Fibroblast of the aortic adventitia (primary cell): ENCODE measurements at places on chromosomes 2 and 18. TPM values are rescaled to one million over a fixed set of nuclear protein-coding genes. Genes with fewer than 3 reads are reported as not detected.

HSPE1 gene
- 66.3 and 98.5 TPM in 2 replicates for total RNA-seq

DNA sequence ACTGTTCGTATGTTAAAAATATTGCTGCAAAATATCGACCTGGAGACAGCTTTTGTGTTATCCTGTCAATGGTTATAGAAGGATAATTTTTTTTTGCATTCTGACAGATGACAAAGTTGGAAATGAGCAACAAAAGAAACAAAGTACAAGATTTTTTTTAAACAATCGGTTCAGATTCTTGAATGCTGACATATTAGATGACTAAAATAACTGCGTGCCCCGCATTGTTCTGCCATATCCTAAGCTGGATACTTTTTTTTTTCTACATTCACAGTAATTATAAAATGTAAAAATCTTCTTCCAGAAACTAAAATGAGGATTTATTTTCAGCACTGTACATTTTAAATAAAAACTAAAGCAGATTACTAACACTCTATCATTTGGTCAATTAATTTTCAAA is 67.1 kb downstream of the ABCG8 start:
- DNase-seq = peak; percentile 44

DNA sequence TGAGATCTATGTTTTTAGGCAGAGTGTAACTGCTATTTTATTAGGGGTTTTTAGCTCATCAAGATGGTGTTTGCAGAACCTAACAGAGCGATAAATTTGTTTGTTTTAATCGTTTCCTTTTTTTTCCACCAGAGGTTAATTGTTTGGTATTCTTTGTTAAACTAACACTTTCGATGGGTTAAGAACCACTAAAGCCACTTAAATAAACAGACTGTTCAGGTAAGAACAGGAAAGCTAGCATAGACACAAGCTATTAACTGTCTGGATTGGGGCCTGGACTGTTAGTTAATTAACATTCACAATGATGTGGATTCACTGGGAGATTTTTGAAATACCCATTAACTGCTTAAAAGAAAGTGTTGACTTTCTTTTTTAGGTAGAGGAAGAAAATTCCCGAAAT is 209.0 kb upstream of the COPS8 start:
- no peak for DNase-seq

DNA sequence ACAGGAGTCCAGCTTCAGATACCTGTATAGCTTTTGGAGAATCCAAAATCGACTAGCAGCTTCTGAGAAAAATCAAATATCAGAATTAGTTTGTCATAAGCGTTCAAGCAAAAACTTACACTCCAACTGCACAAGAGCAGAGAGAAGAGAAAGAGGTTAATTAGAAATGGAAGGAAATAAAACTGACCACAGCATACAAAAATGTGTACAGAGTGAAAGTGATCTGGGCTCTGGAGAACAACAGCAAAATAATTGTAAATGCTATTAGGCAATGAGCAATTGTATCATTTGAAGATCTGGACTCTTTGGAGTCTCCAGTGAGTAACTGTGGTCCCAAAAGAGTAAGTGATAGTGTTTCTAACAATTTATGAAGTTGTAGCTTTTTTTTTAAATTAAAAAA is 867.3 kb downstream of the TRIB2 start:
- DNase-seq = no peak

DNA sequence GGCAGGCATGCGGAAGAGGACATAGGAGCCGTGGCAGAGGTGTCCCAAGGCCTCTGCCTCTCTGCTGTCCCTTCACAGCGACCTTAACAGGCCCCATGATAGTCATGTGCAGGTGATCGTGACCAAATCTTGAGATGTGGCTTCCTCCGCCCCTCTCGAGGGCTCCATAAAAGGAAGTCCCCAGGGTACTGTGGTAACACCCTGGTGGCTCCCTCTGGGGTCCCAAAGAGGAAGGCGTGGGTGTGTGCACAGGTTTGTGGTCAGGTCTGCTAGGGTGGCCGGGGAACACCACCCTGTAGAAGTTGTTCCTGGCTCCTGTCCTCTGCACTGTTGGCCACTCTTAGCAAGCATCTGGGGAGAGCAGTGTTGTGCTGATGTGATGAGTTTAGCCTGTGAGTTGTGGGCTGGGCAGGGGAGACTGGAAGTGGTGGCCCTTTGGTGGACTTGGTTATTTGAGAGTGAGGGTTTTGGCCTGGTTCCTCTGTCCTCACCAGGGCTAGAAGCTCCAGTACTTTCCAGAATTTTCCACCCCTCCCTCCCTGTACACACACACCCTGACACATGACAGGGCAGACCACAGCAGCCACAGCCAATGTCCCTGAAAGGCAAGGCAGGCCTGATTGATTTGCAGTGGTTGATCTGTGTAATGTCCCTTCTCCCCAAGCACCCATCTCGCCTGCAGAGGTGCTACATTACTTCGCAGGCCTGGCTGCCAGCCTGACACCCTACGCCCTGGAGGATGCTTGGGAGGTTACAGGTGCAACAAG is 68.9 kb upstream of the BOD1L2 start:
- no peak for DNase-seq
